ENCODE measurements at places on chromosomes 5 and 9. TPM values are rescaled to one million over a fixed set of nuclear protein-coding genes. Genes with fewer than 3 reads are reported as not detected.
A peak's percentile ranks its signal among the peaks of the same experiment; 100 is the strongest.

Gene ENC1
- total RNA-seq: 3.7 TPM

Gene IL4
- total RNA-seq: not detected

Gene C5orf46
- 2.4 TPM for total RNA-seq

Gene DNAH5
- total RNA-seq: 0.19 TPM

Gene SPEF2
- total RNA-seq: 1.1 TPM

Gene HTR4
- 0.22 TPM for total RNA-seq

Gene NMRK1
- 21.9 TPM for total RNA-seq

Gene CCDC171
- 1.6 TPM for total RNA-seq

Gene AP3S1
- 61.9 TPM for total RNA-seq

- no peak for DNase-seq
These were observed 779.9 kb upstream of the ACO1 start for GRCh38 chr9:31604531-31604930.

DNA sequence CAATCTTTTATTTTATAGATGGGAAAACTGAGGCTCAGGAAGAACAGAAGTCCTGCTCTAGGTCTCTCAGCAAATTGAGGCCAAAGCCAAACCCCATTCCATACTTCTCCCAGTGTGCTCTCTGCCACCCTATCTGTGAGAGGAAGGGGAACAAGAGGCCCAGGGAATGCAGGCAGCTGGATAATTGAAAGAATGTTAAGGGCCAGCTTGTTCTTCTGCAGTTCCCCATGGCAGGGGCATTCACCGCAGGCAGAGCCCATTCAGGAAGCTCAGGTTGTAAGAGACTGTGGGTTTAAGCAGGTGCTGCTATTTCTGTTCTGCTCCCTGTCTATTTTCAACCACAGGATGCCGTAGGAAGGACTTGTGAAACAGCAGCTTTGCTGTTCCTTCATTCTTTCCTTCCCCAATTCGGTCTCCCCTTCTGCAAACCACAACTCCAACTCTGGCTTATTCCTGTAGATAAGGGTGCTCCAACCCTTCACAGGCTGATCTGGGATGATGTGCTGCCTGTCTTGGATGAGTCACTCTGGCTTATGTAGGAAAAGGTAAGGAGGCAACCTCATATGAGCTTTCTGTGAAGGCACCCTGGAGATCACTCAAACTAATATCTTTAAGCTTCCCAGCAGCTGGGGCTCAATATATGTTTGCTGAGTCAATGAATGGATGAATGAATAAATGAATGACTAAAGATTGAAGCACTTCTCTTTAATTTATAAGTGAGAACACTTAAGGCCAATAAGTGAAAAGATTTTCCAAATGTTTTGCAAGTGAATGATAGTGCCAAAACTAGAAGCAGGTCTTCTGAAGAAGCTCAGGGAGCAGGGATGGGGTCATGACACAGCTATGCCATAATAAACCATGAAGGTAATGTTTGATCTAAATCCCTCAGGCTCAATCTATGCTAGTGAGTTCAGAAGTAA is 377.6 kb downstream of the BRINP1 start:
- no peak for DNase-seq

GRCh38 chr5:145104106-145104505 is 731.0 kb downstream of the PRELID2 start:
- DNase-seq: no peak

DNA sequence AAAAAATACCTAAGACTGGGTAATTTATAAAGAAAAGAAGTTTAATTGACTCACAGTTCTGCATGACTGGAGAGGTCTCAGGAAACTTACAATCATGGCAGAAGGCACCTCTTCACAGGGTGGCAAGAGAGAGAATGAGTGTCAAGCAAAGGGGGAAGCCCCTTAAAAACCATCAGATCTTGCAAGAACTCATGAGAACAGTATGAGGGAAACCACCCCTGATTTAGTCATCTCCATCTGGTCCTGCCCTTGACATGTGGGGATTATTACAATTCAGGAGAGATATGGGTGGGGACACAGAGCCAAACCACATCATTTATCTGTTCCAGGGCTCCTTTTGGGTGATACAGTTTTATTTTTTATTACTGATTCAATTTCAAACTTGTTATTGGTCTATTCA is 23.2 kb upstream of the ADAMTS16 start:
- no peak for DNase-seq

GRCh38 chr5:80284720-80285119 is 28.9 kb upstream of the SERINC5 start:
- DNase-seq: no peak

GRCh38 chr9:21357479-21358460 is 7.1 kb upstream of the IFNA6 start:
- DNase-seq: no peak

- DNase-seq: no peak
These were observed at the start of gene FAM169A for GRCh38 chr5:74865804-74866595. TSS of gene FAM169A (minus strand) at chr5:74866387. CDS start at chr5:74841676, 24,711 bp downstream.

- DNase-seq: peak; percentile 83
These were observed 26.1 kb downstream of the IDNK start for GRCh38 chr9:83649080-83649479.

- DNase-seq: no peak
These were observed 166.4 kb downstream of the PRR16 start for GRCh38 chr5:120630550-120630949.

- peak; percentile 91 for DNase-seq
These were observed 5.5 kb upstream of the SURF6 start for GRCh38 chr9:133341369-133342068.

DNA sequence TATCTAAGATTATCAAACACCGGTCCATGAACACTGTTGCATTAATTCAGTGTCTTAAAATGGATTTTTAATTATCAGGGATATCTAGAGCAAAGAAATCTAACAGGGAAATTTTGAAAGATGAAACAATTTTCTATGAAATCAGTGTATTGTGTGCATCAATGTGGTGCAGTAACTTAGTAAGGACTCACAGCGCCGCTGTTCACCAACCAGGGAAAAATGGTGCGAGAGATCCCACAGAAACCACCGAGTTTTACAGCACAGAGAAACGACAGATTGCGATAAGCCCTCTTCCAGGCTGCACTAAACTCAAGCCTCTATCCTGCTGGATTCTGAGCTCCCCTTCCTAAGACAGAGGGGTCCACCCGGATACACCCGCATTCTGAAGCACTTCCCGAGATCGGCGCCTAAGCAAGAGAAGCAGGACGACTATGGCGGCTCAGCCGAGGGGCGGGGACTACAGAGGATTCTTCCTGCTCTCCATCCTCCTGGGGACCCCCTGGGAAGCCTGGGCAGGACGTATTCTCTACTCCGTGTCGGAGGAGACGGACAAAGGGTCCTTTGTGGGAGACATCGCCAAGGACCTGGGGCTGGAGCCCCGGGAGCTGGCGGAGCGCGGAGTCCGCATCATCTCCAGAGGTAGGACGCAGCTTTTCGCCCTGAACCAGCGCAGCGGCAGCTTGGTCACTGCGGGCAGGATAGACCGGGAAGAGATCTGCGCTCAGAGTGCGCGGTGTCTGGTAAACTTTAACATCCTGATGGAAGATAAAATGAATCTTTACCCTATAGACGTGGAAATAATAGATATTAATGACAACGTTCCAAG is at the start of gene PCDHGA7:
TSS of gene PCDHGA7 (plus strand) at position 274 of the 826 bp plus-strand sequence. CDS start at position 432, 158 bp downstream.
- DNase-seq: no peak

DNA sequence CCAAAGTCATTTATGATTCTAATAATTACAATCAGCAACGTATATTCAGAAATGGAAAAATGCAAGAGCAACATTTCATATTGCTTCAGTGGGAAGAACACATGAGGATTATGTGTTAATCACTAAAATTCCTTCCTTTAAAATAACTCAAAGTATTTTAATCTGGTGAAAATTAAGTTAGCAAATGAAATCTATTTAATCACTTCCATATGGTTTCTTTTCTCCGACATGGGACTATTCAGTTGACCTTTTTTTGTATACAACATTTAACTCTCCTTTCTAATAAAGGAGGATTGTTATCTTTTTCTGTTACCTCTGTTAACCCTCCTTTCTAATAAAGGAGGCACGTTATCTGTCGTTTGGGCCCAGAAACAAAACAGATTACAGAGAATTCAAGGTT is 59.9 kb downstream of the HOMER1 start:
- no peak for DNase-seq

DNA sequence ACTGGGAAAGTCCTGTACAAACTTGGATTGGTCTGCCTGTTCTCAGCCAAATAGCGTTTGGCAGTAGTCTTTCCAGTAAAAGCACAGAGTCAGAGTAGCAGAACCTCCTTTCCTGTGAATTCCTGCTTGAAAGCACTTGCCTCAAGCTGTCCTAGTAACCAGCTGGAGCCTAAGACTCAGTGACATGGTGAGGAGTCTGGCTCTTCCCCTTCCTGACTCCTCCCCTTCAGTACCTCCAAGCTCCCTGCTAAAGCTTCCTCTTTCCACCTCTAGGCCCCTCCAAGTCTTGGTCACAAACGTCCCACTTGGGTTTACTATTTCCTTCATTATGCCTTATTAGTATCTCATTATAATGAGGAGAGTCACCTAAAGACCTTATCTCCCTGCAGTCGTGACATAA is 21.4 kb upstream of the FAM81B start:
- no peak for DNase-seq

DNA sequence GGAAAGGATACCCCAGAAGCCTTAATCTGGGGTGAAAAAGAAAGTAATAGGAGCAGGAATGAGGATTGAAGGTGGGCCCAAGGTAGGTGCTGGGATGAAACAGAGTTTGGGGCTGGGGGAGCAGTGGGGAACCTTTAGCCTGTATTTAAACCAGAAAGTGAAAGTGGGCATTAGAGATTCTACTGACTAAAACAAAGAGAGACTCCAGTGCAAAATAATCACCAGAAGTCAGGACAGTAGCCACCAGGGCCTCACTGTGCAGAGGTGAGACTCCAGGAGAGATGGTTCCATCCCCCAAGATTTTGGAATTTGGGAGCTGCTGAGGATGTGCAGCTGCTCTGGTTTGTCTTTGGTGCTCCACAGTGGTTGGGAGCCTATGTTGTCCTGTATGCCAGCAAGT is 13.1 kb downstream of the DNAJB5 start:
- DNase-seq: no peak

- no peak for DNase-seq
These were observed 23.8 kb downstream of the OGN start for GRCh38 chr9:92380603-92381002.

DNA sequence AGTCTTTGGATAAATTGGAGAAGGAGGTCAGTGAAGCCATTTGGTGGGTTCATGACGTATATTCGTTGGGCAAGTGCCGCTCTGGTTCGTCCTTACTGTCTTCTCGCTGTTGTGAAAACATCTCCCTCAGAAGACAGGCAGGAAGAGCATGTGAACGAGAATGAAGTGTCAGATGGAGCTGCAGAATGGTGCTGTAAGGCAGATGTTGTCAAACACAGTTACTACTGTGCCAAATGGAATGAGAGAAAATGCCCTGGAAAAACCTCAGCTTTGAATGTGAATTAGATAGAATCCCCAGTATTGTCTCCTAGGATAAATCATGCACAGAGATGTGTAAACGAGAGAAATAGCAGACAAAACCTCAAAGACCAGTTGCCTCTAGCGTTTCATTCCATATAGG is 121.5 kb downstream of the CAMK4 start:
- no peak for DNase-seq

DNA sequence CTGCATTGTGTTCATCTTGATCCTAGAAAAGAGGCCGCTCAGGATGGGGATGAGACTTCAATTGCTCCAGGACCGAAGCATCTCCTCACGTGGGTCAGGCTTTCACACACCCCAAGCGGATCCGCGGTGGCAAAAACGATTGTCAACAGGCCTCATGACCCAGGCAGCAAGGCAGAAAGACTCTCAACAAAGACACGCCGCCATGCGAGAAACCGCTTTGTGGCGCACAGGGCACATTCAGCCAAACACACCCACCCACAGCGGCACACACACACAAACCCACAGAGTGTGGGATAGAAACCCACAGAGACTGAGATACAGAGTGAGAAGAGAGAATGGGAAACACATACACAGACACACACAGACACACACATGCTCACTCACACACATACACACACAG is 483.4 kb downstream of the SPATA31A7 start:
- no peak for DNase-seq

DNA sequence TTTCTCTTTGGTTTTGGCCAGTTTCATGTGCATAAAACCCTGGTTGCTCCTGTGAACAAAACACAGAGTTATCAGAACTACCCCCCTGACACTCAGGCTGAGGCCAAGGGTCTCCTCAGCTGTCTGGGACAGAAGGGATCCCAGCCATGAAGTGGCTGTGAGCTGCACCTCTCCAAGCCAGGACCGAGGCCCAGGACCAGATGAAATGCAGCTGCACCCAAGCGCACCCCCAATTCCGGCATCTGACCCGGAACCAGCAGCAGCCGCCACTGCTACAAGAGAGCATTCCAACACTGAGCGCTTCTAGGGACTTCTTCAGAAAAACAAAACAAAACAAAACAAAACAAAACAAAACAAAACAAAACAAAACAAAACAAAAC is 16.0 kb upstream of the SLC25A51 start:
- no peak for DNase-seq

DNA sequence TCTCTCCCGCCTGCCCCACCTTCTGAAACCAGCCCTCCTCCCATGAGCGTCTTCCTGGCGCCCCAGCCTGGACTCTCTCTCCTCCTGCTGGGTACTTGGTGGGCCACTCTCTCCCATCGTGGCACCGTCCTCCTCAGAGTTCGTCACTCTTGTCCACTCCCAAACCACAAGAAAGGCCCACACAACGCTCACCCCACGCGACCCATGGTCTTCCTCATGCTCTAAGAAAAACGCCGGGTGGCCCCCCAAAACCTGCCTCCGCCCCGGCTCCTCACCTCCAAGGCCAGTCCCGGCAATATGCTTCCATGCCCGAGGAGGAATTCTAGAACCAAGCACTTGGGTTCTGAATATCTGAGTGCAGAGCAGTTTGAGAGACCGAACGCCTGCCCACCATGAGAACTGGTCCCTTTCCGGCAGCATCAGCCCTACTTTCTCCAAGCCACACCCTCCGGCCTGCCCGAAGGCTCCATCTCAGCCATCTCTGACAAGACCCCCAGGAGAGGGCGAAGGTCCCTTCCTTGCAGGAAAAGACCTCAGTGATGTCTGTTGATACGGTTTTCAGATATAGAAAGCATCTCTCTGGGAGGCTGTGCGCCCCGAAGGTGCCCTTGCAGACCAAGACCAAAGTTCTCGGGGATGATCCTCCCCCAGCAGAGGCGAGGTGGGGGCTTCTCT is 15.0 kb downstream of the SLC6A3 start:
- no peak for DNase-seq

DNA sequence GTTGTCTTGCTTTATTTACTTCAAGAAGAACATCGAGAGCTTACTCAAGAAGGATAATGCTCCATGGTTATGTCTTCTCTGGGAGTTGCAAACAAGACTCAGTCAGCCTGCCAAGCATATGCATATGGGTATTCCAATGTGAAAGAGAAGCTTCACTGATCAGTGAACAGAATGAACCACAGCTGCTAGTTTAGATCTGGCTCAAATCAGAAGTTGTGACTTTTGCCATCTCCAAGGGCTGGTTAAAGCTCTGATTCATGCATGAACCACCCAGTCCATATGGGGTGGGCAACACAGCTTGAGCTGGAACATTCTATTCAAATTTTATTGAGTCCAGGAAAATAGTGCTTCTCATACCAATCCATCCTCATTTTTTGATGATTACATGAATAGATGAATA is 50.0 kb downstream of the ATPSCKMT start:
- DNase-seq: no peak

- DNase-seq: no peak
These were observed 61.7 kb downstream of the KLF9 start for GRCh38 chr9:70352802-70353201.

- no peak for DNase-seq
These were observed 2.6 kb downstream of the HMMR start for GRCh38 chr5:163463063-163463435.

- no peak for DNase-seq
These were observed 8.4 kb upstream of the RGS3 start for GRCh38 chr9:113454914-113455761.

GRCh38 chr5:114330916-114331531 is 30.8 kb upstream of the KCNN2 start:
- no peak for DNase-seq

GRCh38 chr9:2496934-2497333 is 124.7 kb upstream of the VLDLR start:
- DNase-seq: no peak

Data from Right ventricle myocardium inferior (tissue), 1 donor.